ENCODE measurements at places on chromosomes 4 and X. TPM values are rescaled to one million over a fixed set of nuclear protein-coding genes. Genes with fewer than 3 reads are reported as not detected.

The GPC3 gene
- 220 TPM for total RNA-seq

The IGSF1 gene
- total RNA-seq, result 69.3 TPM

The NPY2R gene
- 0.41 TPM for total RNA-seq

The CLDN22 gene
- 0.31 TPM for total RNA-seq

DNA sequence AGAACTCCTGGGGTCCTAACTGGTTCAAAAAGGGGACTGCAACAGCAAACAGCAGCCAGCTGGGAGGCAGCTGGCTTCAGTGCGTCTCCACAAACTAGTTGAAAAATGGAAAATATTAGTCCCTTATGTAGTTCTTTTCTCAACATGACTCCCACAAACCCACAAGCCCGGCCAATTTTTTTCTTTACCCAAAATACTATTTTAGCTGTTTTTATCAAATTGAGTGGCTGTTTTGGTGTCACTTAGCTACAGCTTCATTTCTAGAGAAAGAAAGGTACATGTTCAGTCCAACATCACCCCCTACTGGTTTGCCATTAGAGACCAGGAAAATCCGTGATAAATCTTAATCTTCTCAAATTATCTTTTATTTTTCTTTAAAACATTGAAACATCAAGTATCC lies 97.2 kb downstream of the GUCY2F start:
- peak; percentile 48 for DNase-seq

DNA sequence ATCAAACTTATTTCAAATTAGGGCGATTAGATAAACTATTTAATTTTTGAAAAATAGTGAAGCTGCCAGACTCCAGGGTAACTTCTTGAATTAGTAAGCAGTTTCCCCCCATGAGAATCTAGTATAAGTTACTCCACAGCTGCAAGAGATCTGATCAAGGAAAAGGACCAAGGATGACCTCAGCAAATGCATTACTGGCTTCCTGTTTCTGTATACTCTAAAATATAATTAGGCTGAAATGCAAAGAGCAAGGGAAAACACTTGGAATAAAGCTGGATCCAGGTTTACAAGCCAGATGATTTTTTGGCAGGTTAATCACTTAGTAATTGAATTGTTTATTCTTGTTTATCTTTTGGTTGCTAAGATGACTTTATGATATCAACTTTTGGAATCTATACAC lies 13.4 kb upstream of the P2RY10 start:
- DNase-seq, result peak; percentile 81

The HSPA4L gene
- total RNA-seq, result 11.8 TPM

DNA sequence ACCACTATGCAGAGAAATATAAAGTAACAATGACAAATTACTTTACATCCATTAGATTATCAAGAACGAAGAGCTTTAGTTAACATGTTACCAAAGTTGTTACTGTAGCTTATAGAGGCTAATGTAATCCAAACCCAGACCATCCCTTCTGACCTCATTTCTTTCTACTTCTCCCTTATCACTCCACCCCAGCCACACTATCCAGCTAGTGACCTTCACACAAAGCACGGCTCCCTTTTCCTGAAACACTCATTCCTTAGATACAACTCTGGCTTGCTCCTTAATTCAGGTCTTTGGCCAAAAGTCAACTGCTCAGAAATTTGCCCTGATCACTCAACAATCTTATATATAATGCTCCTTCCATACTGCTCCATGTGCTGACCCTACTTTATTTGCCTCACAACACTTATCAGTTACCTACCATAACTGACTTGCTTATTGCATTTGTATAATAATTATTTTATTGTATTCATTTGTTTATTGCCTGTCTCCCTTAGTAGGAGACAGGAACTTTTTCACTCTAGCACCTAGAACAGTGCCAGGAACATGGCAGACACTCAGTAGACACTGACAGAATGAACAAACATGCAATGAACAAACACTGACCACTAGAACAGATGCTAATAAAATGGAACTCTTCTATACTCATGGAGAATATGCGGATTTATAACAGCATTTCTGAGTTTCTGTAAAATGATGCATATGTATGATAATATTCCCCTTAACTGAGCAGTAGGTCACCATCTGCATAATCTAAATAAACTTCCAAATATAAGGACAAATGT lies 67.6 kb downstream of the EIF4E start:
- DNase-seq, result no peak

- no peak for DNase-seq
Measured at GRCh38 chrX:101136235-101136634, 38.2 kb downstream of the CENPI start.
